Stimulated activated CD4-positive, alpha-beta T cell treated with anti-CD3 and anti-CD28 coated beads, Interleukin-4, amount 100 ng/mL, for 24 hours (primary cell): ENCODE measurements at places on chromosomes 1 and 21.

DNA sequence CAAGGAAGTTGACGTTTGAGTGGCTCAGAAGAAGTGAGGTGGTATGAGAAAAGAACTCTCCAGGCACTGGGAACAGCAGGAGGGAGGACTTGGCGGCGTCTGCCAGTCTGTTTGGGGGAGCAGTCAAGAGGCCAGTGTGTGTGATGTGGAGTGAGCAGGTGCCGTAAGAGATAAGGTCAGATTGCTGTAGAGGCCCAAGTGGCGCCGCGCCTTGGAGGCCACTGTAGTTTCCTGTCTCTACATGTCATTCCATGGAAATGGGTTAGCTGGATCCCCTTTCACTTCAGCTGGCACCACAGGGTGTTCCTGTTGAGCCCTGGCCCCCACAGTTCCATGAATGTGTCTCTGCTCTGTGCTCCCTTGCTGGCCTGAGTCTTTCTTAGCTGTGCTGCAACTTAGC lies 35.5 kb upstream of the PTPRF start:
- DNase-seq = no peak

GRCh38 chr1:9410737-9411297 lies 118.1 kb downstream of the SPSB1 start:
- DNase-seq = no peak

GRCh38 chr1:65948609-65949229 lies 156.0 kb downstream of the PDE4B start:
- DNase-seq = no peak

GRCh38 chr1:114103992-114104391 lies 49.7 kb downstream of the SYT6 start:
- no peak for DNase-seq

GRCh38 chr1:32337855-32338636 lies 2.0 kb upstream of the MARCKSL1 start:
- DNase-seq = no peak

DNA sequence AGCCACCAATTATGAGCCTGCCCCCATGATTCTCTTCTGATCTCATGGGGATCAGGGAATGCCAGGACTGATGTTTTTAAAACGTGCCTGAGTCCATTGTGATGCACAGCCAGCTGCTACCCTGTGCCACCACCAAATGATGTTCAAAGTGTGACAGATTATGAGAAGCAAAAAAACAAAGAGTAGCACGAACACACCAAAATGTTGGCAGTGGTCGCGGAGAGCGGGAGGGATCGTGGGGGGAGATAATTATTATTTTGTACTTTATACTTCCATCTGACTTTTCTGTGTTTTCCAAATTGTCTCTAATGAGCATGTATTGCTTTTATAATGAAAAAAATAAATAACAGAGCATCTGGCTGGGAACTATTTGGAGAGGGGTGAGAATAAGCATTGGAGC lies 50.5 kb downstream of the EPHB2 start:
- no peak for DNase-seq

DNA sequence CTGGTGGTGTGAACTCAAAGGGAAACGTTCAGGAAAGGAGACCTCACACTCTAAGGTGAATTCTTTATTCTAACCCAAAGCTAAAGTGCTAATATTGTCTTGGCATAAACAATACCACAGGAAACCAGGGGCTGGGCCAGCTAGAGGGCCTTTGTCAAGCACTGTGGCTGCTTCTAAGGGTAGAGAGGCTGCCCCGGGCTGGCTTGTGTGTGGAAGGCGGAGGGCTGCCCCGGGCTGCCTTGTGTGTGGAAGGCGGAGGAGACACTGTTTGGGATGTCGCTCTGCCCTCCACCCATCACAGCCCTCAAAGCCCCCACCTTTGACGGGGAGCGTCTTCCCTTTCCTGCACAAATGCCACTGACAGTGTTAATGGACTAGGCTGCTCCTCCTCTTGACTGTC lies 216.8 kb downstream of the TOMM20 start:
- peak; percentile 14 for DNase-seq

DNA sequence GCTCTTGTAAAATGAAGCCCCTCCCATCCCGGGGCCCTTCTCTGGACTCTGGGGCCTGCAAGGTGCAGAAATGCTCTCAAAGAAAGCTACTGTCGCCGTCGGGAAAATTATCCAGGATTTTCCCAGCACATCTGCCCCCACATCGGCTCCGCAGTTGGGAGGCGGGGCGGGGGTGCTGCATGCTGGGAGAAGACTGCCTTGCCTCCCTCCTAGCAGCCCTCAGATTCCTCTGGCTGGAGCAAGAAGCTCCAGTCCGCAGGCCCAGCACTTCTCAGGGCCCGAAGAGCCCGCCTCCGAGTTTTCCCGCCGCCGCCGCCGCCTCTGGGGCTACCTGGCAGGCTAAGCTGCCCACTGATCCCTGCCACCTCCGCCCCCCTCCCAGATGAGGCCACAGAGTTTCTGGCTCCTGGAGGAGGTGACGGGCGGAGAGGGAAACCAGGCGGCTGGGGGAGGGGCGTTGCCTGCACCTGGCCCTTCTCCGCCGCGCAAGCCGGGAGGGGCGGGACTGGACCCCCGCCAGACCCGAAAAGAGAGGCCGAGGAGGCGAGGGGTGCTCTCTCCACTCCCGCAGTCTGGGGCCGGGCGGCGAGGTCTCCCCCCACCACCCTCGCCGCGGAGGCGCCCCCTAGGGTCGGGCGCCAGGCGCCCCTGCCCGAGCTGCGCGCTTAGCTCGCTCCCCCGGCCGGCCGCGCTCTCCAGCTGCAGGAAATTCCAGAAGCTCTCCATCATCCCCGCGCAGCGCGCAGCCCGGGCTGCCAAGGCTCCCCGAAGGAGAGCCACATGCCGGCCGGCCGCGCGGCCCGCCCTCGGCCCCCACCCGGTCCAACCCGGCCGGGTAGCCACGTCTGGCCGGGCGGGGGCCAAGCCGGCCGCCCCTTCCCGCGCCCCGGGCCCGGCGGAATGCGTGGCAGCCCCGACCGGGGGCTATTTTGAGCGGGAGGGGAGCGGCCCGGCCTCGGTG lies 28.8 kb downstream of the AHDC1 start:
- no peak for DNase-seq

DNA sequence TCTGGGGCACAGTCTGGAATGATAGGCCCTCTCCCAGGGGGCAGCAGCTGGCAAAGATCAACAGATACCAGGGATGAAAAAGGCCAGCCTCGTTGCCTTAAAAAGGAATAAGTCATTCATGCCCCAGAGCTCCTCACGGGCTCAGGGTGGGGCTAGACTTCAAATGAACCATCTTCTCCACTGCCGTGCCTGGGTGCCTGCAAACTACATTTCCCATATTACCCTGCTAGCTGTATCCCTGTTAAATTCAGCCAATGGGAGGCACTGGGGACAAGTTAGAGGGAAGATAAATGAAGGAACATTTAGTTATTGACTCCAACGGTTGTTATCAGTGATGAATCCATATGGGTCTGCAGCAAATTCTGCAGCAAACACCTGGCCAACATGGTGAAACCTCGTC lies 101.2 kb upstream of the CYYR1 start:
- no peak for DNase-seq

- DNase-seq = no peak
These were observed 54.2 kb upstream of the ETS2 start for GRCh38 chr21:38751379-38752050.

GRCh38 chr21:38982096-38982495 lies 176.4 kb downstream of the ETS2 start:
- no peak for DNase-seq

- no peak for DNase-seq
These were observed 903.7 kb downstream of the ADGRL2 start for GRCh38 chr1:82704393-82704792.

- DNase-seq = no peak
These were observed 94.6 kb upstream of the C8B start for GRCh38 chr1:57060451-57060850.
